ENCODE measurements at places on chromosomes 3 and 15.

GRCh38 chr15:27965546-27965945 lies 133.6 kb downstream of the OCA2 start:
- no peak for DNase-seq

DNA sequence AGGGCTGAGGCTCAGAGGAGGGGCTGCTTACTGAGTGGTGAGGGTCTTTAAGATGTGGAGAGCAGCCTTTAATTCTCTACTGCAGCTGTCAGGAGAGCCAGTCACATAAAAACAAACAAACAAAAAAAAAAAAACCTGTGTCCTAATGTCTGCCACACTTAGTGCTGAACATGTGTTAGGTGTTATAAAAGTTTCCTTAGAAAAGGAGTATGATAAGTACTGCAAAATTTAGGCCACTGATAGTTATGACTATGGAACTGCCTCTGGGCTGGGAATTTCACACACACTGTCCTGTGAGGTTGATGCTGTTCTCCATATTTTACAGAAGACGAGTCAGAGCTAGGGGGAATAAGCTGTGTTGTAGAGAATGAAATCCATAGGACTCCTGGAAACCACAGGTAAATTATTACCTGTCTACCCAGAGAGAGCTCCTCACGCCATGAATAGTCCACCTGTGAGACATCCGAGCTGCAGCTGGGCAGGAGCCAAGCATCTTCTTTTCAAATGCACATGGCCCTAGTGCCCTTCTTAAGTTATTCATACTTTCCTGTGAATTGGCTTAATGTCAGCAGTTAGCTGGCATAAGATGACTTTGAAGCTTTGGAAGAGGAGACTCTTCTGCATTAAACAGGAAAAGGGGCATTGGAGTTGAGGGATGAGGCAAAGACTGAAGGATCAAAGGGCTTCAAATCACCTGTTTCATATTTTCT lies 34.5 kb upstream of the SKOR1 start:
- no peak for DNase-seq

GRCh38 chr3:121295979-121296378 lies 249.8 kb downstream of the POLQ start:
- DNase-seq = no peak

- no peak for DNase-seq
These were observed 92.8 kb downstream of the TFG start for GRCh38 chr3:100802126-100802525.

DNA sequence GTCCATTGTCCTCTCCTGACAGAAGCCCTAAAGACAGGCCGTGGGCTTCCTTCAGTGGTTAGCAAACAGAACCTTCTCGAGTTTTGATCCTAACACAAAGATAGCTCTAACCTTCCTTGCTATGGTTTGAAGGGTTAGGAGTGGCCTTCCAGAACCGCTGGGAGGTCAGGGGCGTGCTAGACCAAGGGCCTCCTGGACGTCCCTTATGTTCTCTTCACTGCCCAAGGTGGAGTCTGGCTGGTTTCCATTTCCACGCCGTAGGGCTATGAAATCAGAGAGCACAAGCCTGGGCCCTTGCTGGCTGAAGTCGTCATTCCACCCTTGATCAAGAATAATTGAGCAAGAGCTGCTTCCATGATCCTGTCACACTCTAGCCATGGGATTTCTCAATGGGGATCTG lies 475.1 kb downstream of the SHQ1 start:
- no peak for DNase-seq

Measured in GF-D8 (cell line).